Activated naive CD4-positive, alpha-beta T cell treated with anti-CD3 and anti-CD28 coated beads, Interleukin-2, amount 50 U/mL, for 72 hours (primary cell): ENCODE measurements at places on chromosomes 16 and 17. TPM values are rescaled to one million over a fixed set of nuclear protein-coding genes. Genes with fewer than 3 reads are reported as not detected.

DNA sequence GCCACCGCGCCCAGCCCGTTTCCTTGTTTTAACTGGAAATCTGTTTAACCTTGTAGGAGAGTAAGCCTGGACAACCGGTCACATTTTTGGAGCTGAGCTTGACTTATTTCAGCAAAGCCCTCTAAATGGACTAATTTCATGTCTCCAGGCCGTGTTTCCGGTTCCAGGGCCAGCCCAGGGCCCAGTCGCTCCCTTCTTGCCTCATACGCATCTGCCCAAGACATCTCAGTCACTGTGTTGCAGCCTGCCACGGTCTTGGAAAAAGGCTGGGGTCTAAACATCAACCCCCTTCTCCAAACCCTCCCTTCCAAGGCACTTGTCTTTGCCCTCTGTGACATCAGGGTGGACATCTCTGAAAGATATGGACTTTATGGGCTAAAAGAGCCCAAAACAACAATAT is 18.9 kb downstream of the PLEKHG4 start:
- DNase-seq = no peak

DNA sequence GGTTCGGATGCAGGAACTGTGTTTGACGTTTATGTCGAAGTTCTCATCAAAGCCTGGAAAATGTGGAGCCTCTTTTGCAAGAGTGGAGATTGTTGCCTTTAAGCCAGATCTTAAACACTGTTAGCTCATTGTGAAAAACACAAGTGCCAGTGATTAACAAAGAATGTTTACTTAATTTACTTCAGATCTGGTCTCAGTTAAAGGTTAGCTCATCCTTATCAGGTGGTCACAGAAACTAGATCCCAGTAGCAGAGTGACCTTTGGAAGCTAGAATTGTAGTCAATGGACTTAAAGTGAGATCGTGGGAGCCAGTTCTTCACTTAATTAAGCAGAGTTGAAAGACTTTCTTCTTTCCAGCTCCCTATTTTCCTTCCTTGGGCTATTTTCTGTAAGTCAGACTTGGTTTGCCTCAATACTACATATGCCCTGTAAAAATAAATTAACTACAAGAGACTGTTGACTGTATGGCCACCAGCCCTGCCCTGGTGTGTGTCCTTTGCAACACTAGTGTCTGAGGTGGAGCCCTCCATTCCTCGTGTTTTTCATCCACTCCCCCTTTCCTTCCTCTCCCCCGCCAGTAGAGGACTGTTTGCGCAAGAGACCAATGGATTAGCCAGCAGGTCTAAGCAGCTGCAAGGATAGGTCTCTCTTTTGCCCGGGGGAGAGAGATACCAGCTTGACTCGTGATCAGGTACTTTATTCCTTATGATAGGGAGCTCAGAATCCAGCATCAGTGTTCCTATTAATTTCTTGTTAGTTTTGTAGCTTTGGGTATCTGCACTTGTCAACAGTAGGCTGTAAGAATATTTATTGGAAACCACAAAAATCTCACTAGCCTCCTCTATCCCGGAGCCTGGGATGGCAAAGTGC is 20.2 kb downstream of the FBXO39 start:
- DNase-seq = no peak

- DNase-seq = no peak
These were observed 17.1 kb upstream of the CCR7 start for GRCh38 chr17:40582328-40582901.

DNA sequence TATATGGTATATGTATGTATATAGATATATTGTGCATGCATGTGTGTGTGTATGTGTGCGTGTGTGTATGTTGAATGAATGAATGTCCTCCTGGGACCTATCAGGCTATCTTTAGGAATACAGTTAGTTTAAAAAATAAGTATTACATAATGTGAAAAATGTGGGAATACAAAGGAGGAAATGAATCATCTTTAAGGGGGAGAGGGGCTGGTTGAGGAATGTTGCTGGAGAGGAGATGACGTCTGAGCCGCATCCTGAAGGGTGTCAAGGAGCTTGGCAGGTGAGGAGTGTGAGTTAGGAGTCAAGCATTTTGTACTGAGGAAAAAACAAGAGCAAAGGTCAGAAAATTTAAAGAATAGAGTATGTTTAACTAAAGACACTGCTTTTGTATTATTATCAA is 62.4 kb upstream of the NLK start:
- DNase-seq = no peak

DNA sequence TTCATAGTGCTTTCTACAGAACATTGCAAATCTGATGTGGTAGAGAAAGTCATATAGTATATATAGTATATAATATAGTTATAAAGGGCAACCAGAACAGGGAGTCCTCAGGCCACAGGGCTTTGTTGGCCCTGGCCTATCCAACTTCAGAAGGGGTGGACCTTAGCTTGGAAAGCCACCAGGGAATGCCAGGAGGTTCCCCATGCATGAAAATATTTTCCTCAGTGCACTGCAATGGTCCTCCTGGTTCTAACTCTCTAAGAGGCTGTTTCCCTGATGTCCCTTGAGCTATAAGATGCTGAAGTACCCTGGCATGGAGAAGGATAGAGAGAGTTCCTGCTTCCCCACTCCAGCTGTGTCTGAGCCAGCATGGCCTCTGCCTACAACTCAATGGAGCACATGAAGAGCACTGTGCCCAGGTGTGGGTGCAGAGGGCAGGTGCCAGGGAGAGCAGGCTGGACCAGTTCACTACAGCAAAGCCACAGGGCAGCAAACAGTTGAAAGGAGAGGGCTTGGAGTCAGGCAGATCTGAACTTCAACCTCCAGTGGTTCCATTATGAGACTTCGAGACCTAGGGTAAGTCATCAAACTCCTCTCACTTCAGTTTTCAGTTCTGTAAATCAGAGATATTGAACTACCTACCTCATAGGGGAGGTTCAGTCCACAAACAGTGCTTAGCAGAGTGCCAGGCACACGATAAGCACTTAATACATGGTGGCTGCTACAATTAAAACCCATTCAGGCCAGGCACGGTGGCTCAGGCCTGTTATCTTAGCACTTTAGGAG is 183.1 kb downstream of the SALL1 start:
- DNase-seq = no peak

DNA sequence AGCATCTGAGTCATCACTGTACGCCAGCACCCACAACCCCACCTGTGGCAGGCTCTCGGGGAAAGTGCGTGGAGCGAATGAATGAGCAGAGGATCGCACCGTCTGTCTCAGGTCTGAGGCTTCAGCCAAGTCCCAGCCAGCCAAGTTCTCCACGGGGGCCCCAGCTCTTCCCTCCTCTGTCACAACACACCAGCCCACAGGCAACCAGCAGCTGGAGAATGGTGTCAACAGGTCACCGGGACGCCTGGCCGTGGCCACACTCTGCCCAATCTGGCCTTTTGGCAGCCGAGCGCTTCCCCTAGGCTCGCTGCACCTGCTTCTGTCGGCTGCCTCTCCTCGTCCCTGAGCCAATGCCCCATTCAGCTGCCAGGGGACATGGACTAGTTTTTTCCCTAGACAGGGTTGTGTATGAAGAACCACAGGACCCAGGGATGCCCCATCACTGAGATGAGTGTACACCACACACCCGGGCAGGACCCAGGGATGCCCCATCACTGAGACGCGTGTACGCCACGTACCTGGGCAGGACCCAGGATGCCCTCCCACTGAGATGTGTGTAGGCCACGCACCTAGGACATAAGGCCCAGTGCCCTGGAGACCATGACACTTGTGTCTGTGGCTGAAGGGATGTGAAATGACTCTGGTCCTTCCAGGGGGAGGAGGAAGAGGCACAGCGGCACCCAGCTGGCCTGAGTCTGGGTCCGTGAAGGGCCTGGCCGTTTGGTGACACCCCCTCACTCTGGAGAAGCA is 52.8 kb downstream of the ABR start:
- DNase-seq = no peak

DNA sequence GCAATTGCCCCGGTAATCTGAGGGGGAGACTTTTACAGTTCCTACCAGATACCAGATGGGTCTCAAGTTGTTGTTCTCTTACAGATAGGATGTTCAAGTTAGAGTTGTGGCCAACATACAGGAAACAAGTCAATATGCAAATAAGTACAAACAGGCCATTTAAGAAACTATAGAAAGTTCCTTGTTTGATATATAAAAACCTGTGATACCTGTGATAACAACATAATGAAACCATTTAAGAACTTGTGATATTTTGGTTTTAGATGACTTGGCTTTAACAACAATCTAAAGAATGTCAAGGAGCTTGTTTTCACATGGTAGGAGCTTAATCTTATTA is 16.8 kb downstream of the CDR2 start:
- no peak for DNase-seq

DNA sequence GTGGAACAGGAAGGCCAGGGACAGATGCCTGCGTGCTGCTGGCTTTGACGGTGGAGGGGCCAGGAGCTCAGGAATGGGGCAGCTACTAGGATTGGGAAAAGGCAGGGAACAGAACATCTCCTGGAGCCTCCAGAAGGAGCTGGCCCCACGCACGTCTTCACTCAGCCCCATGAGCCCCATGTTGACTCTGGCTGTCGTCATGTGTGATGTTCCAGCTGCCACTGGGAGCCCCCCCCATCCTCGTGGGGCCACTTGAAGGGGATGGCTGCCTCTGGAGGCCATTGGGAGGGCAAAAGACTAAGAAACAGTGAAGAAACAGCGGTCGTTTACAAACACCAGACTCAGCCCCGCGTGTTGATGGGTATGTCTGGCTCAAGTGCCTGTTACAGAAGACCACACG is 18.5 kb upstream of the APRT start:
- DNase-seq = no peak

DNA sequence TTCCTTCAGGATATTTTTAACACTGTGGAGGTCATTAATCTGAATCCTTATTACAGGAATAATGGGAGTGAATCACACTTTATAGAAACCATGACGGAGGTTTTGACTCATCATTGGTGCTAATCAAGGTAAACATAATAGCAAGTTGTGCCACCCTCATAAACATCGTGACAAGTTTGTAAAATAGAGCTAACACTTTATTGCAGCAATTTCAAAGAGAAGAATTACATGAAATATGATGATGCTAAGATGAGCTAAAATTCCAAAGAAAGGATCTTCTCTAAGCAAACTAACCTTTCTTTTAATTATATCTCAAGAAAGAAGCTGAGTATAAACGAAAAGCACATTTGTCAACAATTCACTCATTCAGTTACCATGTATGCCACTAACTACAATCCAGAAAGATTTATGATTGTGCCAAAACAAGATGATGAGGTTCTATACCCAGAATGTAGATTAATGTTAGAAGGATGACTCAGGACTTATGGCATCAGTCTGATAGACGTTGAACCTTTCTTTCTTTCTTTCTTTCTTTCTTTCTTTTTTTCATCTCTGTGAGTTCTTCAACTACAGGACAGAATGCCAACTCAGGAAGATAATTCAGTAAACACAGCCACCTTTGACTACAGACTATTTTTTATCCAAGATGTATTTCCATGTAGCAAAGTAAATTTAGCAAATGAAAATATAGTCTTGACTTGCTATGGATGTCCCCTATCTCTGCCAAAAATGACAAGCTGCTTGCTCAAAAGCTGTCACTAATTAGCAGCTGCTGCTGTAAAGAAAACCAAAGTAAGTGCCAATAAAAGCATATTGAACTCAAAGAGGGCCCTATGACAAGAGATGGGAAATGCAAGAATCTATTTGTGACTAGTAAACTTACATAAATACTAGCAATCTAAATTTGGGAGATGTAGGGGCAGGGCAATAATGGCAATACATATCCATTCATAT is 23.3 kb downstream of the STAT5B start:
- no peak for DNase-seq

SPATA32 gene
- 0.50 TPM for total RNA-seq

DNA sequence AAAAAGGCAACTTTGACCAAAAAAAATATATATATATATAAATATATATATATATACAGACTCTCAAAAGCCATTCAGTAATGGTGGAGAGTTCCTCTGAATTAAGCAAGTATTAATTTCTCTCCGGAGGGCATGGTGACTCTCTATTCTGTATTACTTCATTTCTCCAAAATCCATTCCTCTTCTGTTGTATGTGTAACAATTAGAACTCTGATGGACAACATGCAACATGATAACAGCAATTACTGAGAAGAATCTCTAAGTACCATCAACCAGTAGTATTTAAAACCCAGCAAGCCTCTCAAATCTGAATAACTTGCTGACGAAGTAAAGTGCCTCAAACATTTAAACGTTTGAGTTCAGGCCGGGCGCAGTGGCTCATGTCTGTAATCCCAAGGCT is 2.3 kb downstream of the GRB2 start:
- no peak for DNase-seq

DNA sequence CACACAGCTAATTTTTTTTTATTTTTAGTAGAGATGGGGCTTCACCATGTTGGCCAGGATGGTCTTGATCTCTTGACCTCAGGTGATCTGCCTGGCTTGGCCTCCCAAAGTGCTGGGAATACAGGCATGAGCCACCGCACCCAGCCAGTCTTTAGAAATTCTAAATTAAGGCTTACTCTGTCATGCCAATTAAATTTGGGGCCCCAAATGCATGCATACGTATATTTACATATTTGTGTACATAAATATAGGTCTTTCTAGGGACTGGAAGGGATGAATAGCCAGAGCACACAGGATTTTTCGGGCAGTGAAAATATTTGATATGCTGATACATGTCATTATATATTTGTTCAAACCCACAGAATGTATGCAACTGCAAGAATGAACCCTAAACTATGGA is 105.1 kb downstream of the BCAS3 start:
- no peak for DNase-seq

IKZF3 gene
- 60.8 TPM for total RNA-seq

SRCIN1 gene
- 1.2 TPM for total RNA-seq

EMC8 gene
- total RNA-seq = 31.0 TPM

DNA sequence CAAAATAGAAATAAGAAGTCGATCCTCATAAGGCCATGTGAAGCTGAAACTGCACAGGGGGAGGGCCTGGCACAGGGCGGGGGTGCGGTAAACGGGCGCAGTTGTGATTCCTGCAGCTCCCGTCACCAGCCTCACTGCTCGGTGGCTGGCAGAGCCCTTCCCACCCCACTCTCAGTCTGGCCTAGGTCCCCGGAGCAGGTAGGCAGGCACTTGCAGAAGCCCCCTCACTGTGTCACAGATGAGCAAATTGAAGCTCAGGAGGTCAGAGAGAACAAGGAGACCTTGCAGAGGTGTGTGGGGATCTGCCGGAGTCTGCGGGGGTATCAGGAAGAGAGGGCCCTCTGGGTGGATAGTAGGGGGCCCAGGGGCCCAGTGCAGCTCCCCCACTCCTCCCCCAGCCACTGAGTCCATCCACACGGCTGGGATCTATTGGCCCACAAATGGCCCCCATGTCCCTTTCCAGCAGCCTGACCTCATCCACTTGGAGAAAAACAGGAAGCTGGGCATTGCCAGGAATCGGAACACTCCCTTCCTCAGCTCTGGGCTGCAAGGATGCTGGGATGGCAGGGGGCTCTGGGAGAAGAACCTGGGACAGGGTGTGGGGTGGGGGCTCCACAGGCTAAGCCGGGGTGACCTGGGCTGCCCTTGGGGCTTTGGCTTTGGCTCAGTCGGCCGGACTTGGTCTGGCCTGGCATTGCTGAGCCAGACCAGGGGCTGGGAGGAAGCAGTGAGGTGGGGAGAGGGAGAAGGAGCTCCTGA is 21.4 kb upstream of the MAP3K14 start:
- no peak for DNase-seq

GRCh38 chr16:50588276-50588675 is 40.1 kb downstream of the NKD1 start:
- no peak for DNase-seq

HOXB7 gene
- total RNA-seq = 1.1 TPM

BAIAP3 gene
- total RNA-seq = 0.34 TPM

- DNase-seq = no peak
These were observed 3.0 kb upstream of the WFIKKN2 start for GRCh38 chr17:50832267-50832863.

SLC52A1 gene
- total RNA-seq = 0.23 TPM

SGCA gene
- 0.31 TPM for total RNA-seq

LITAFD gene
- not detected for total RNA-seq
